ENCODE measurements at places on chromosomes 2 and 18. TPM values are rescaled to one million over a fixed set of nuclear protein-coding genes. Genes with fewer than 3 reads are reported as not detected.

Gene CNPPD1
- total RNA-seq = 31.1 TPM

Gene ITGA4
- total RNA-seq = 9.7 TPM

Gene FER1L5
- total RNA-seq = not detected

GRCh38 chr2:109237792-109238191, 108.8 kb downstream of the SH3RF3 start:
- no peak for DNase-seq
- no peaks in the 10 kb centered on the region for H3K27me3 ChIP-seq
- no peaks in the 10 kb centered on the region for H3K36me3 ChIP-seq
- H3K27ac ChIP-seq = no peak overlapping the region
- H3K4me1 ChIP-seq = peaks cover 36% of the 10 kb centered on the region

- peaks cover 10% of the 10 kb centered on the region for H3K4me1 ChIP-seq
- H3K4me3 ChIP-seq = no peak overlapping the region
- H3K36me3 ChIP-seq = no peaks in the 10 kb centered on the region
- no peaks in the 10 kb centered on the region for H3K27me3 ChIP-seq
Observed at GRCh38 chr2:29281086-29281915, 166.1 kb downstream of the CLIP4 start.

DNA sequence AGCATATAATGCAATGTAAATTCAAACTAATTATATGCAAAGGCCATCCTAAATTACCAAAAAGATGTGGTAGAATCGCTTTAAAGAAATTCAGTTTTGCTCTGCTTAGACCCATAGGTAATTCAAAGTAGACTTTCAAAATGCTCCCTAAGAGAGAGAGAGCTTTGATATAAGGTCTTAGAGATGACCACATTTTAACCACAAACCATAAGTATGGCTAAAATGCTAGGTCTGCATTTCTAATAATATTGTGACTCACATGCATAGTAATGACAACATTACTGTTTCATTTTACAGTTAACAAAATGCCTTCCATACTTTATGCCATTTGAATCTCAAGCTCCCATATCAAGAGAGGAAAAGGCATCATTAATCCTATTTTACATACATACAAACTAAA, 144.5 kb downstream of the RAD51AP2 start:
- DNase-seq = no peak
- H3K36me3 ChIP-seq = no peaks in the 10 kb centered on the region
- no peak overlapping the region for H3K4me3 ChIP-seq
- H3K27ac ChIP-seq = no peak overlapping the region
- no peaks in the 10 kb centered on the region for H3K27me3 ChIP-seq

GRCh38 chr2:37326285-37326684, 1.7 kb upstream of the PRKD3 start:
- H3K27me3 ChIP-seq = no peaks in the 10 kb centered on the region
- peak overlapping the region; percentile 90 for H3K4me3 ChIP-seq
- H3K27ac ChIP-seq = peak overlapping the region; percentile 95
- peak; percentile 75 for DNase-seq
- H3K36me3 ChIP-seq = no peaks in the 10 kb centered on the region

DNA sequence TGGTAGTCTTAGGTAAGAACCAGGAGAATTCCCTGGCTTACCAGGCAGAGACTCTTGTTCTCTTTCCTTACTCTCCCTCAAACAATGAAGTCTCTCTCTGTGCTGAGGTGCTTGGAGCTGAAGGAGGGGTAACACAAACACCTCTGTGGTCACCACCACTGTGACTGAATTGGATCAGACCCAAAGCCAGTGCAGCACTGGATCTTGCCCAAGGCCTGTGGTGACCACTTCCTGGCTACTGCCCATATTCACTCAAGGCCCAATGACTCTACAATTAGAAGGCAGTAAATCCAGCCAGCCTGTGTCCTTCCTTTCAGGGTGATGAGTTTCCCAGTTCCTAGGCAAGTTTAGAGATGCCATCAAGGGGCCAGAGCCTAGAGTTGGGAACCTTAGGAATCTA, 706.8 kb downstream of the SLC4A3 start:
- H3K36me3 ChIP-seq = no peaks in the 10 kb centered on the region
- no peak overlapping the region for H3K4me3 ChIP-seq
- no peak overlapping the region for H3K27ac ChIP-seq
- DNase-seq = no peak
- no peaks in the 10 kb centered on the region for H3K27me3 ChIP-seq
- H3K4me1 ChIP-seq = no peaks in the 10 kb centered on the region

- H3K27ac ChIP-seq = no peak overlapping the region
- no peaks in the 10 kb centered on the region for H3K4me1 ChIP-seq
- no peaks in the 10 kb centered on the region for H3K36me3 ChIP-seq
- no peak for DNase-seq
- no peak overlapping the region for H3K4me3 ChIP-seq
Observed at GRCh38 chr2:146804288-146804687, 1040.5 kb upstream of the ACVR2A start.

DNA sequence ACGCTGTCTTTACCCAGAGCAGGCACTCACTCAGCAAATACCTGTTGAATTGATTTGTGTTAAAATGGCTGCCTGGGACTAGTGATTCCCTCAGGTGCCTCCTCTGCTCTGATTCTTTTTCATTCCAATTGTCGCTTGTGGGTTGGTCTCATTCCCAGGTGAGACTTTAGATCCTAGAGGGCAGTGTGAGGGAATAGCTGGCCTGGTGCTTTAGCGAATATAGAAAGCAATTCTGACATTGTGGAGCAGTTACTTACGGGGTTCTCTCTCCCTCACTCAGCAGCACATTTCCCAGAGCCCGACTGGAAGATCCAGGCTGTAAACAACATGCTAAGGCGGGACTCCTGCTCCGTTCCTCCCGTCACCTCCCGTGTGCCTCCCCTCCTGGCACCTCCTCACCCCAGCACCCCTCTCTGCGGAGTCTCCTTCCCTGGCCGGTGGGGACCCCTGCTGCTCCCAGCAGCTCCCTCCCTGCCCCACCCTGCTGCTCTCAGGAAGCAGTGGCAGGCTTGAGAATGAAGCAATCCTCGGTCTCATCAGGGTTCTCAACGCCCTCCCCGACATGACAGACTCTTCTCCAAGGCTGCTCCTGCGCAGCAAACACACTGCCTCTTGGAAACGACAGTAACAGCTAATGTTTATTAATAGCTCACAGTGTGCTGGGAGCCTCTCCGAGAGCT, 26.9 kb downstream of the CELF4 start:
- H3K27me3 ChIP-seq = peaks cover 5% of the 10 kb centered on the region
- no peaks in the 10 kb centered on the region for H3K4me1 ChIP-seq
- H3K4me3 ChIP-seq = no peak overlapping the region

DNA sequence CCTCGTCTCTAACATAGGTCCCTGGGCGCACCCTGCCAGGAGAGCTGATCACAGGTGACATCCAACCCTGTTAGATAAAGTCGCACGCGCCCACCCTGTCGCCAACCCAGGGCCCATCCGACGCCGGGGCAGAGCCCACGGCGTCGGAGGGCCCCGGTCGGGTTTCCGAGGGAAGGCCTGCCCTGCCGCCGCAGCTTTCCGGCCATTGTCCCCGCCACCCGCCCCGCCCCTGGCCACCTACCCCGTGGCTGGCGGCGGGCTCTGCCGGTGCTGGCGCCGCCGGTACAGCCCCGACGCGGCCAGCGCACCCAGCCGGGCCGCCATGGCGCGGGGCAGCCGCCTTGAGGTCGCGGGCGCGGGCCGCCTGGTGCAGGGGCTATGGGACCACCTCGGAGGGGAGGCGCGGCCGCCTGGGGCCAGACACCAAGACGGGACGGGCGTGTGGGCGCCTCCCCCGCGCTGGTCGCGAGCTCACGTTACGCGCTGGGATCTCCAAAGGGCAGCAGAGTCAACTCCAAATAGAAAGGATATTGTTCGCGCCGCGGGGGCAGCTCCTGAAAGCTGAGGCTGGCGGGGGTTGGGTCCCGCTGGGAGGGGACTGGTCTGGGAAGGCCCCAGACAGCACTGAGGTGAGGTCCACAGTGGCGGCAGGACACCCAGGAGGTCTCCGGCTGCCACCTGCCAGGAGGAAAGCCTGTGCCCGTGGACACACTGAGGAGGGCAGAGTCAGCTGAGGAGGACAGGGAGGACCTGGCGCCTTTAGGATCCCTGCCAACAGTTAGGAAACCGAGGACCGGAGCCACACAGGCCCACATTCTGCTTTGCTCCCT, 11.1 kb downstream of the LIMS2 start:
- peak overlapping the region; percentile 47 for H3K4me3 ChIP-seq
- H3K36me3 ChIP-seq = no peaks in the 10 kb centered on the region
- H3K4me1 ChIP-seq = peaks cover 92% of the 10 kb centered on the region
- peak; percentile 75 for DNase-seq
- H3K27ac ChIP-seq = peak overlapping the region; percentile 96
